ENCODE measurements at places on chromosomes 3 and 15. TPM values are rescaled to one million over a fixed set of nuclear protein-coding genes. Genes with fewer than 3 reads are reported as not detected.

DNA sequence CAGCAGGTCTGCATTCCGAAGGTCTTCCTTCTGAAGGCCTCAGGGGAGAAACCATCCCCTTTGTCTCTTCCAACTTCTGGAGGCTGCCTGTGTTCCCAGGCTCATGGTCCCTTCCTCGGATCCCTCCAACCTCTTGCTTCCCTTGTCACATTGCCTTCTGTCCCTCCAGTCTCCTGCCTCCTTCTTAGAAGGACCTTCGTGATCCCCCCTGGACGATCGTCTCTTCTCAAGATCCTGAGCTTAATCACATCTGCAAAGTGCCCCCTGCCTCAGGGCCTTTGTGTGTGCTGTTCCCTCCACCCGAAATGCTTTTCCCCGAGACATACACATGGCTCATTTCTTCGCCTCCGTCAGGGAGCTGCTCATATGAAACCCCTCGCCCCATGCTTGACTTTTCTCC lies 505.8 kb downstream of the SHQ1 start:
- H3K36me3 ChIP-seq: no peaks in the 10 kb centered on the region
- H3K4me1 ChIP-seq: peaks cover 48% of the 10 kb centered on the region
- peak overlapping the region; percentile 20 for H3K27ac ChIP-seq
- no peak overlapping the region for H3K4me3 ChIP-seq
- DNase-seq: no peak

The SH2D7 gene
- total RNA-seq: not detected

- DNase-seq: no peak
- H3K27me3 ChIP-seq: peaks cover 17% of the 10 kb centered on the region
- H3K4me1 ChIP-seq: no peaks in the 10 kb centered on the region
These were observed 39.7 kb downstream of the GLDN start for GRCh38 chr15:51380999-51381806.

DNA sequence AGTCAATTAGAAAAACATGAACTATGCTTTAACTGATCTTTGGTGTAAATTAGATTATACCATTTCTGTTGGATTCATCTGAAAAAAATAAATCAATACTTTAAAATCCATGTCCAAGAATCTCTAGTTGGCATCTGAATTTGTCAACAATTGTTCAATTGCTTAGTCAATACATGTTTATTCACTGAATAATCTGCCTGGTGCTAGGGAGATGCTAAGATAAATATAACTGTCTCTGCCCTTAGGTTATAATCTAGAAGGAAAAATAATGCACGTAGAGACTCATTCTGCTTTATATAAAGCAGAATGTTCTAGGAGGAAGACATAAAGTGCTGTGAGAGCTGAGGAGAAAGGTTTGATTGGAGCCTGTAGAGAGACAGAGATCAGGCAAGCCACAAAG lies 537.2 kb upstream of the IL12A start:
- no peak overlapping the region for H3K4me3 ChIP-seq
- H3K27me3 ChIP-seq: no peaks in the 10 kb centered on the region
- no peaks in the 10 kb centered on the region for H3K4me1 ChIP-seq
- H3K27ac ChIP-seq: no peak overlapping the region
- no peaks in the 10 kb centered on the region for H3K36me3 ChIP-seq

- H3K27ac ChIP-seq: no peak overlapping the region
- DNase-seq: no peak
- peaks cover 2% of the 10 kb centered on the region for H3K27me3 ChIP-seq
- H3K4me1 ChIP-seq: no peaks in the 10 kb centered on the region
- H3K4me3 ChIP-seq: no peak overlapping the region
- no peaks in the 10 kb centered on the region for H3K36me3 ChIP-seq
These were observed 154.9 kb downstream of the GREM1 start for GRCh38 chr15:32872621-32873283.

Data from natural killer cell treated with Interleukin-12 subunit alpha and Interleukin-12 subunit beta and Interleukin-15 and Interleukin-18, amount 100 ng/mL, for 72 hours (primary cell).